ENCODE measurements at places on chromosomes 2 and 18.
A peak's percentile ranks its signal among the peaks of the same experiment; 100 is the strongest.

DNA sequence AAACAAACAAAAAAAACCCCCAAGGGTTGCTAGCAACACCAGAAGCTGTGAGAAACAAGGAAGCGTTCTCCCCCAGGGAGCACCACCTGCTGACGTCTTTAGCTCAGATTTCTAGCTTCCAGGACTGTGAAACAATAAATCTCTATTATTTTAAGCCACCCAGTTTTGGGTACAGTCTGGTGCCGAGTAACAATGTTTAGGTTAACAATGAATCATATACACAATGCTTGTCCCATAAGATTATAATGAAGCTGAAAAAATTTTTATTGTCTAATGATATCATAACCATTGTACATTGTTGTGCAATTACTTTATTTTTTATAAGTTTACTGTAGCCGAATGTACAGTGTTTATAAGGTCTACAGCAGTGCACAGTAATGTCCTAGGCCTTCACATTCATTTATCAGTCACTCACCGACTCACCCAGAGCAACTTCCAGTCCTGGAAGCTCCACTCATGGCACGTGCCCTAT is 72.1 kb upstream of the CAB39 start:
- DNase-seq, result no peak

DNA sequence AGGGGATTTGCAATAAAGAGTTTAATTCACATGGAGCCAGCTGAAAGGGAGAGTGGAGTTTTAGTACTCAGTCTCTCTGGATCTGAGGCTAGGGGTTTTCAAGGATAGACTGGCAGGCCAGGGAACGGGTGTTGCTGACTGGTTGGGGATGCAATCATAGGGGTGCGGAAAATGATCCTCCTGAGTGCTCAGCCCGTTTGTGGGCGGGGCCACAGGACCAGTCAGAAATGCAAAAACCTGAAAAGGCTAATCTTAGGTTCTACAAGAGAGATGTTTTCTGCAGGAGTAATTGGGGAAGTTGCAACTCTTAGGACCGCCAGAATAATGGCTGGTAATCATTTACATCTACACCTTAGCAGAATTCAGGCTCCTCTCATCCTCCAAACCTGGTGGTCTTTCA is 2.5 kb downstream of the NFU1 start:
- no peak for DNase-seq

- no peak for DNase-seq
Observed at GRCh38 chr18:61840324-61840723, 52.5 kb downstream of the RNF152 start.

- DNase-seq, result no peak
Observed at GRCh38 chr2:152573168-152573567, 144.1 kb downstream of the PRPF40A start.

GRCh38 chr2:204665771-204666170 is 120.5 kb downstream of the PARD3B start:
- no peak for DNase-seq

- no peak for DNase-seq
Observed at GRCh38 chr2:69777786-69778105, 35.8 kb downstream of the ANXA4 start.

GRCh38 chr18:75143851-75144250 is 65.1 kb downstream of the PTGR3 start:
- no peak for DNase-seq

- DNase-seq, result peak; percentile 27
Observed at GRCh38 chr2:44450806-44451205, 89.1 kb downstream of the CAMKMT start.

GRCh38 chr18:2587788-2588187 is 16.4 kb downstream of the NDC80 start:
- DNase-seq, result no peak

GRCh38 chr2:200617156-200618053 is 31.6 kb downstream of the AOX1 start:
- DNase-seq, result no peak

GRCh38 chr2:15653806-15654726 is 62.4 kb downstream of the DDX1 start:
- no peak for DNase-seq

GRCh38 chr18:74288730-74289129 is 3.0 kb downstream of the CYB5A start:
- DNase-seq, result peak; percentile 46

- DNase-seq, result peak; percentile 76
Observed at GRCh38 chr2:47227532-47228279, 72.6 kb upstream of the STPG4 start.

DNA sequence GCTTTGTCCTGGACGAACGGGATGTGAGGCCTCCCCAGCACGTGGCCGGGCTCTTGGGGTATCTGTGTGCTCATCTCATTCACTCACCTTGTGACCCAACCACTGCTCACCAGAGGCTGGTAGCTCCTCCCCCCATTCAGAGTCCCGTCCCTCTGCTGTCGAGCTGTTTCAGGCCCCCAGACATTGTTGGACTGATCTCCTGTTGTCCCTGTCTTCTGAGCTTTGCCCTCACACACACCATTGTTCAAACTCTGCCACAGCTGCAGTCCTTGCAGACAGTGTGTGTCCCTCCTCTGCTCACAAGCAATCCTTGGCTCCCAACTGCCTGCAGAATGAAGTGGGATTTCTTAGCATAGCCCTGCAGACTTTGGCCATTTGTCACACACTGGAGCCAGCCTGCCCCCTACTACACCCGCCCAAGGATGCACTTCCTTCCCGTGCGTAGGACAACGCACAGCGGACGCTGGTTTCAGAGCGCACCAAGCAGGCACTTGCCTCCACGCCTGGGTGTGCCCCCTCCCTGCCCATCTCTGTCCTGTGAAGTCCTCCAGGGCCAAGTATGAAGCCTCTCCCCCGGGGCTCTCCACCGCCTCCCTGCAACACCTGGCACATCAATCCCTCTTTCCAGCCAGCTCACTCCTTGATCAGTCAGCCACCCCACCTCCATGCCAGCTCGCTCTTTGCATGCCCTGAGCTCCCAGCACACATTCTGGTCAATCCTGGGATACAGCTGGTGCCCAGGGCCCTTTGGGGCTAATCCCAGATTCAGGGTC is 16.5 kb upstream of the PRLH start:
- DNase-seq, result peak; percentile 24

DNA sequence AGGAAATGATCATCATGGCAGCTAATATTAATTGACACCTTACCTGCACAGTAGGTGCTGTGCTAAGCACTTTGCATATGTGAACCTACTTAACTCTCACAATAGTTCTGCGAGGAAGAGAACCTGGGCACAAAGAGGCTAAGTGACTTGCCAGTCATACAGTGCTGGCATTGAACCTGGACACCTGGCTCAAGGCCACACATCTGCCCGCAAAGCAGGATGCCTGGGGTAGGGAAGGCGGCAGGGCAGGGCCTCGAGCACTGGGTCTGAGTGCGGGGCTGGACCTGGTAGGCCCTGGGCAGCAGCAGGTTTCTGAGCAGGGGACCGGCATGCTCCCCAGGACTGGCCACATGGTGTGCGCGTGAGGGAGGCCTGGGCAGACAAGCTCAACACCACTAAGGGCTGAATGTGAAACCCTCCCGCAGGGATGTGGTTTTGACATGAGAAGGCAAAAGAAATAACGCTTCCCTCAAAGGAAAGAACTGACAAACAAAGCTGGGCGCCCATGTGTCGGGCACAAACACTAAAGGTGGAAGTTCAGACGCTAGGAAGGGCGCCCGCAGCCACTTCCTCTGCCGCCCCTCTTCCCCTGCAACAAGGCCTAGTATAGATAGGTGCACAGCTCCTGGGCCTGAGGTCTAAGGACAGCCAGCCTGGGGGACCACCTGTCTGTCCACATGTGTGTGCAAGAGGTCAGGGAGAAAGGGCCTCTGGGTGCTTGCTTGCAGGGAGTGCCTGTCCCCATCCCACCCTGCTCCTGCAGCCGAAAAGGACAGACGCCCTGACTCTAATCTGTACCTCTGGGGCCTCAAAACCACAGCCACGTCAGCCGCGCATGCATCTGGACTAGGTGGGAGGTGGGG is 92.5 kb downstream of the ZFP36L2 start:
- no peak for DNase-seq

- DNase-seq, result no peak
Observed at GRCh38 chr2:174493549-174494331, 6.9 kb upstream of the GPR155 start.

DNA sequence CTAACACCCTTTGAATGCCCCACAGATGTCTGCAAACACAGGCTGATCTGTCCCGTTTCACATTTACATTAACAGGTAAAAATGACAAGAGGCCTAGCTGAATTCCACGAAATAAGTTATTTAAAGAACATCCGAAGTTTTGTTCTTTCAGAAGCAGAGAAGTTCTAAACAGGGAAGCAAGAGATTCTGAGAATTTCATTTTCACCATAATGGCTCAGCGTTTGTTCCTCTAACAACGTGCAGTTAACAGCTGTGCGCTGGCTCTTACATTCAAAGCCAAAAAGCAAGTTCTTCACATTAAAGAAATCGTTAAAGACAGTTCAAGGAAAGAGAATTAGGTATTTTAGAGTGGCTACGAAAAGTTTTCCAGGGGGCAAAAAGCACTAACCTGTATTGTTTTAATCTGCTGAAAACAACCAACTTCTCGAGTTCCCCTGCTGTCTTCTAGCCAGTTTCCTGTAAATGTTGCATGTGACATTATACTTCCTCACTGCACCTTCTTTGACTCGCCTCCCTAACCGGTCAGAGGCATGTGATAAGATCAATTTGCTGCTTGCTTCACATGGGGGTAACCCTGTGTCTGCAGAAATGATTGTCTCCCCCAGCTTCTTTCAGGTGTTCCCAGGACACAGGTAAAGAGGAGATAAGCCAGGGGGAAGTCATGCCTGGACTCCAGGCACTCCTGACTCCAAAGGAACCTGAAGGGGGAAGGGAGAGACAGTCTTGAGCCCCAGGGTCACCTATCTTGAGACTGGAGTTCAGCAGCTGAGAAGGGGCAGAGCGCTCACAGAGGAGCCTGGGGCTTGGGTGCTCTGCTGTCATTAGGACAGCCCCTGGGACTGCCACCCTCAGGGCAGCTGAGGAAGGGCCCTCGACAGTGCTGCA is 36.8 kb upstream of the WIPF1 start:
- DNase-seq, result no peak

DNA sequence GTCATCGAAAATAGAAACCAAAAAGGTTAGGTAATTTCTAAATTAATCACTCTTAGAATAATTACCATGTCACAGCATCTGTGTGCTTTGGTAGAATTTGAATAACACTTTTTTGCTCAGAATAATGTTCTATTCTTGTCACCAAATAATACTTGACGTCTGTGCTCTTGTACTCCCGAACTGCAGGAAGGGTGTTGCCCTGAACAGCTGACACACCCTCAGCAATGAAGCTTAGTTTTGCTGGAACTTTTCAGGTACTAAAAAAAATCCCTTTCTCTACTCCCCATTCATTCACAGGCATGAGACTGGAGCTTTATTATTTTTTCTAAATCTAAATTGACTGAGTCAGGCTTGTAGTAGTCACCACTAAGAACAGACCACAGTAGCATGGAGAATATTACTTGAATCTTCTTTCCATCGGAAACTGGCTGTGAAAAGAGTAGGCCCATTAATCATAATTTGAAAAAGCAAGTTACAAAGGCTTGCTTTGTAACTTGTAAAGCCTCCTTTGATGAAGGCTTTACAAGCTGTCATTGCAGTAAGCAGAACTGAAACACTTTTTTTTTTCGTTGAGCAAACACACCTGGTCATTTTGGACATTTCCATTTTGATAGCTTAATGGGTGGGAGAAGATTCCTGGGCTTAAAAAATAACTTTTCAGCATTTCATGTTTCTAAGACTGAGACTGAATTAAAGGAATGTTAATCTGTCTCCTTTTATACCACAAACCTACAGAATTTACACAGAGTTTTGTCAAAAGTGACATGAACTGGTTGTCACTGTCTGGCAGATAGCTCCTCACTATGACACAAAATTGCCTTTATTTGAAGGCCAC is 70.3 kb upstream of the PELI1 start:
- peak; percentile 77 for DNase-seq

GRCh38 chr2:159307942-159308341 is 21.4 kb upstream of the WDSUB1 start:
- no peak for DNase-seq

All from NCI-H69 (cell line).